ENCODE measurements at places on chromosomes 4 and X.

- no peak for DNase-seq
Observed at GRCh38 chr4:138672393-138672976, 343.1 kb upstream of the NOCT start.

- DNase-seq: no peak
Observed at GRCh38 chrX:138018145-138018799, 452.3 kb downstream of the ZIC3 start.

DNA sequence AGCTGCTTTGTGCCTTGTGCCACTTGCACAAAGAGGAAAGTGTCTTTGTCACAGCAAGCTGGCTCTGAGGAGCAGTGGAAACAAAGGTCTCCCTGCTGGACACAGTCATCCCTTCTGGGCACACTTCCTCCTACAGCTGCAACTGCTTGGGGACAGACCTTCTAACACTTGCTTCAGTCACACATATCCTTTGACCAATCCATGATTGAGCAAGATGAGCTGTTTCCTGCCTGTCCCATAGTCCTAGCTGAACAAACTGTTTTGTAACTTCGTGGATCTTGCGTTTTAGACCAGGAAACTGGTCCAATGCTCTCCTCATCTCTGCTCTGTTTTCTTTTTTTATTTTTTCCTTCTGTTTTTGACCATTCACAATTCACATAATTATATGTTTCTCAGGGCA lies 98.5 kb downstream of the RRAGB start:
- no peak for DNase-seq

- DNase-seq: no peak
Observed at GRCh38 chrX:63740382-63740781, 44.6 kb downstream of the ARHGEF9 start.

DNA sequence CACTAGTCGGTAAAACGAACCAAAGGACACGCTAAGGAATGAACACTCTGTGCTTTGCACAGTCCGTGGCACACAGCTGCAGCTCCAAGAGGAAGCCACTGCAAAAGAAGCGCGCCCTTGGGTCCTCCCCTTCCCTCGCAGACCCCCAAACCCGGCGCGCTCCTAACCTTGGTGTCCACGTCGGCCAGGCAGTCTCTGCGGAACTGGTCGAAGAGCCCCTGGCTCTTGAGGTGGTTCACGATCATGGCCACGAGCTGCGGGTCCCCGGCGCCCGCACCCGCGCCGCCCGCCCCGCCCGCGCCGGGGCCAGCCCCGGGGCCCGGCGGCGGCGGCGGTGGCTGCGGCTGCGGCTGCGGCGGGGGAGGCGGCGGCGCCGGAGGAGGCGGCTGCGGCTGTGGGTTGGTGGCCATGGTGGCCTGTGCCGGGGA lies 333 bp downstream of the BOD1L1 start:
- DNase-seq: no peak

- no peak for DNase-seq
Observed at GRCh38 chr4:37821953-37822605, 4.4 kb upstream of the PGM2 start.

DNA sequence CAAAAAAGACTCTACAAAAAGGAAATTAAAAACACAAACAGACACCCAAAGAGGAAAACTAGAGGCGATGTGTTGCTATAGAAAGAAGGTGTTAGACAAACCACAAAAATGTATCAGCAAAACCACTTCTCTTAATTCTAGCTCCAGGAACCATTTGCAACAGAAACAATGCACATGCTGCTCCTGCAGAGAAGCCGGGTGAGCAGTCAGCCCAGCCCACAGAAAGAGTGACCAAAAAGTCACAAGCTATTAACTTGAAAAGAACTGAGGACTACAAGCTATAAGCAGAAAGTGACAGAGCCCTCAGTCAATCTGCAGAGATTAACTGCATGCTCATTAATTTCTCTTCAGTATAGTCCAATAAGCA lies 96.2 kb upstream of the KLHL13 start:
- DNase-seq: no peak

GRCh38 chr4:142645475-142646108 lies 200.5 kb downstream of the INPP4B start:
- no peak for DNase-seq

DNA sequence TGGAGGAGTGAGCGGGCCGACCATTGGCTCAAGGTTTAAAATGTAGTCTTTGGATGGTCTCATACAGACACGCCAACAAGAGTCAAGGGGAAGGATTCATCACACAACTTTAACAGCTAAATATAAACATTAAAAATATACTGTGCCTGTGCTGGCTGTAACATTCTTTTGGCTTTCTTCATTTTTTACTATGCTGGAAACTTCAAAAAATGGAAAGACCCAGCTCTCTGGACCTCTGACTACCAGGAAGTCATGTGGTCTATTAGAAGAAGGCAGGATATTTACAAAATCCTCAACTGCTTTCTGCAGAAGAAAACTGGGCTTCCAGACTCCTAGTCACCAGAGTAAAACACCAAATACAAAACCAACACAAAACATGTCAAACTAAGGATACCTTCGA lies 49.8 kb upstream of the KLF3 start:
- DNase-seq: no peak

DNA sequence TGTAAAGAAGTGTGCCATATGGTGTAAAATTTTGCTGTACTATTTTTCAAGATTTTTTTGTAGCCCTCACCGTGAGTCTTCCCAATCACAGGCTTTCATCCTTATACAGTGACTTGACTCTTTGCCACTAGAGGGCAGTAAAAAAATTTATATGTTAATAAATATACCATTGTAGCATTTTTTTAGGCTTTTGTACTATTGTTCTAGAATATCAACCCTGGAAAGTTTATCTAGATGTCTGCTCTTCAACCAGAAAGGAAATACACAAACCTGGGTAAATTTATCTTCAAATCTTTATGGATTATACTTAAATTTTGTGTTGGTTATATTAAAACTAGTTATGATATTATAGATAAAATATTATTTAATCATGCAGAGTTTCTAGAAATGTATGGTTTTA lies 235.3 kb downstream of the TENM3 start:
- DNase-seq: no peak

GRCh38 chr4:124111922-124112321 lies 600.6 kb downstream of the ANKRD50 start:
- DNase-seq: peak; percentile 80

GRCh38 chrX:30153881-30154260 lies 61.5 kb upstream of the MAGEB2 start:
- peak; percentile 2 for DNase-seq

- no peak for DNase-seq
Observed at GRCh38 chrX:46588263-46588662, 14.7 kb downstream of the CHST7 start.
